ENCODE measurements at places on chromosomes 5 and 9.

GRCh38 chr5:134526483-134527155 lies 1.1 kb downstream of the JADE2 start:
- no peak for DNase-seq

DNA sequence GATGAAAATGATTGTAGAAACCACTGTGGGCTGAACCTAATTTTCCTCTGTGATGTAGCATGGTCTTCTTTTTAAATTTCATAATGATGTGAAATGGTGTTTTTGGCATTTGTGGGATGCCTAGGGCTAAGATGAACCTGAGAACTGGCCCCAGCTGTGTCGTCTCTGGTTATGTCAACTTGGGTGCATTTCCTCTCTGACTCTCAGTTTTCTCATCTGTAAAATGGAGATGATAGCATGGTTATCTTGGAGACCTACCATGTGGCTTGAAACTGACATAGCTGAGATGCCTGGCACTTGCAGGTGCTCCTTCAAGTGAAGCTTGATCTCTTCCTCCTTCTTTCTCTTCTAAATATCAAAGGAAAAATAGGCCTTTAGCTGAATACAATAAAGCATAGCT lies 77.8 kb downstream of the BOD1 start:
- no peak for DNase-seq

DNA sequence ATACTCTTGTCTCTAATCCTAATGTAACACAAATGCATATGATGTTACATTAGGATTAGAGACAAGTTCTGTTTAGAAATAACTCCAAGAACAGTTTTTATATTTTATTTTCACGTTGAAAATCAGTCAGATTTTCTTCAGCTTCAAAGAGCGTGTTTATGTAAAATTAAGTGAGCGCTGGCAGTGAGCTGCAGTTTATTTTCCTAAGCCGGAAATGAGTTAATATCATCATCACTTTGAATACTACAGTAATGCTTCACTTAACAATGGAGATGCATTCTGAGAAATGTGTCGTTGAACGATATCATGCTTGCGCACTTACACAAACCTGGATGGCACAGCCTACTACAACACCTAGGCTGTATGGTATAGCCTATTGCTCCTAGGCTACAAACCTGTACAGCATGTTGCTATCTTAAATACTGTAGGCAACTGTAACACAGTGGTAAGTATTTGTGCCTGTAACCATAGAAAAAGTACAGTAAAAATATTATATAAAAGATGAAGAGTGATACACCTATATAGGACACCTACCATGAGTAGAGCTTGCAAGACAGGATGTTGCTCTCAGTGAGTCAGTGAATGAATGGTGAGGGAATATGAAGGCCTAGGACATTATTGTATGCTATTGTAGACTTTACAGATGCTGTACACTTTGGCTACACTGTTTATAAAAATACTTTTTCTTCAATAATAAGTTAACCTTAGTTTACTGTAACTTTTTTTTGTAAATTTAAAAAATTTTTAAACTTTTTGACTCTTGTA lies 65.9 kb upstream of the C5orf46 start:
- no peak for DNase-seq

GRCh38 chr9:81798606-81799005 lies 109.3 kb upstream of the TLE1 start:
- no peak for DNase-seq

GRCh38 chr5:40828021-40828631 lies 6.9 kb downstream of the RPL37 start:
- DNase-seq: no peak

DNA sequence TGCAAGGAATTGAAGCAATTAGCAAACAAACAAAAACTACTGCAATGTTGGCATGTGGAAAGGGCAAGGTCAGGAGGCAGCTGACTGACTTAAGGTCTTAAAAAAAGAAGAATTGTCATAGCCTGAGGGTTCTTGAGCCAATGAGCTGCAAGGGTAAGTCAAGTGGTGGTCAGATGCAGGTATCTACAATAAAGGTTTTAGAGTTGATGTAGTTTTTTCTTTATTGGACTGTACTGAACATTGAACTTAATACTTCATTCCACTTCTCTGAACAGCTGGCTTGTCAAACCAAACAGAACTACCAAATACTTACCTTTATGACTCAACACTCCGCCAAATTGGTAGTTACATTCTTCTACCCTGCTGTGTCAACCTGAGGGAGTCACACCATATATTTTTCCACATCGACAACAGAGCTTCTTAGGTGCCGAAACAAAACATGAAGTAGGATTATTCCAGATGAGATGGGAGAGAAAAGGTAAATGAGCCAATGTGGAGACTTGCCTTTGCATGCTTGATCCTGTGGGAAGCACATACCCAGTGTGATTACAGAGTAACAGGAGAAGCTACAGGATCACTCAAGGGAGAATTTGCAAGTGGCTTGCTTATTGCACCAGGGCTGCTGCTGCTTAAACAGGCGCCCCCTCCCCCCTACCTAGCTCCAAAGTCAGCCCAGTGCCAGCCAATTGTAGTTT lies 35.3 kb downstream of the EQTN start:
- DNase-seq: no peak

DNA sequence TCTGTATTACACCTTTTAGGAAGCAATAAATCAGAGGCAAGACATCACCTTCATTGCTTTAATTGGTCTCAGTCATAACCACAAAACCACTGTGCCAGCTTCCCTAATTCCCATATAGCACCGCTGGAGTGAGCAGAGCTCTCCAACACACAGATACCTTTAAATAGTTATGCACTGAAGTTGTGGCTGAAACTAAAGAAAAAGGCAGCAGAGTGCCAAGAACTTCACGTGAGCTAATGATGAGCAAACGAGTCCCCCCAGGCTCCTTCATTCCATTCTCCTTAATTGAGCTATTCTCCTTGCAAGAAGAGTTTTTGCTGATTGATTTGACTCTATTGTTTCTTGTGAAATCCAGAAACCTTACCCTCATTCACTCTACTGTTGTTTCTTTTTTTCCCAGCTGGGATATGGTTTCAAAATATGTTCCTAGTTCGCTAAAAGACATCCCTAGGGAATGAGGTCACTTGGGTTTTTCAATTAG lies 501.5 kb downstream of the SPATA31D1 start:
- no peak for DNase-seq

DNA sequence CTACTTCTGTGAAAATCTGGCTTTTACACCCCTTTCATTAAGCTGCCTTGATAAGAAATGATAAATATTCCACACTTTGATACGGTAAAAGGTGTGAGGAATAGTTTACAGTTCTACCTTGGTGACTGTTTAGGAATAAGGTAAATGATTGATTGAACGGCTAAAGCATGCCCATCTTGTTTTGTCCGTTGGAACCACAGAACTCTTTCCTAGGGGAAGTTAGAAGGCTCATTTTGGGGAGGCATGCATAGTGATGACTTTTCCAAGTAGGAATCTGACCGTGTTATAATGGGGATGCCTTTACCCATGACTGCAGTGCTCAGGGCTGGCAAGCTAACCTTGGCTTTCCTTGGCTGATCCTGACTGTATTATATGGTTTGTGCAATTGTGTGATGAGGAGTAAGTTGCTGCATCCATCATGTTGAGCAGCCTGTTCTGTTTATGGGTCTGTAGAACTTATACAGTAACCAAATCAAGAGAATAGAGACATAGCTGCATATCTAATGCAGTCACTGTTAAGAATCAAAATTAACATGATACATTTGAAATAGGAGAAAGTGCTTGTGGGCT lies 24.5 kb downstream of the PCSK5 start:
- no peak for DNase-seq
